Fibroblast of villous mesenchyme (primary cell): ENCODE measurements at places on chromosomes 16 and 17. TPM values are rescaled to one million over a fixed set of nuclear protein-coding genes. Genes with fewer than 3 reads are reported as not detected.

- DNase-seq, result no peak
Observed at GRCh38 chr17:31688701-31689100, 170.3 kb downstream of the COPRS start.

GRCh38 chr17:38751144-38751807 is 1.3 kb upstream of the PSMB3 start:
- DNase-seq, result no peak

The RPH3AL gene
- total RNA-seq, result 1.3 and 1.6 TPM in 2 replicates

DNA sequence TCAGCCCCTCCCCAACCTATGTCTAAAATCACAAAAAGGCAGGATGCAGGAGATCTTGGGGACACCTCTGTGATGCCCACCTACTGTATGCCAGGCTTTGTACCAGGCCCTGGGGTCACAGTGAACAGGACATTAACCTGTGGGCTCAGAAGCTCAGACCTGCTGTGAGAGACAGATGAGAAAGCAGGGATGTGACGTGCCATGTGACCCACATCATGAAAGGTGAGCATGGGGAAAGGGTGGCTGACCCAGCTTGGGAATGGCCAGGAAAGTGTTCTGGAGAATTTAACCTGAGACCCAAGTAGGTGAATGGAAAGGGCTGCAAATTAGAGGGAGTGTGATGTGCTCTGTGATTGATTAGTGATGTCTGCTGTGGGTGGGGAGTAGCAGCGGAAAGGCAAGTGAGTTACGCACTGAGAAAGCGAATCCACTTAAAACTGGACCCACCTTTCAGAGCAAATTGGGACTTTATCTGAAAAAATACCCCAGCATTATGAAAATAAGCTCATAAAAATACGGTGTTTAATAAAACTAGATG is 132.2 kb downstream of the IRF8 start:
- no peak for DNase-seq

The DHRS7C gene
- total RNA-seq, result not detected in 2 replicates

DNA sequence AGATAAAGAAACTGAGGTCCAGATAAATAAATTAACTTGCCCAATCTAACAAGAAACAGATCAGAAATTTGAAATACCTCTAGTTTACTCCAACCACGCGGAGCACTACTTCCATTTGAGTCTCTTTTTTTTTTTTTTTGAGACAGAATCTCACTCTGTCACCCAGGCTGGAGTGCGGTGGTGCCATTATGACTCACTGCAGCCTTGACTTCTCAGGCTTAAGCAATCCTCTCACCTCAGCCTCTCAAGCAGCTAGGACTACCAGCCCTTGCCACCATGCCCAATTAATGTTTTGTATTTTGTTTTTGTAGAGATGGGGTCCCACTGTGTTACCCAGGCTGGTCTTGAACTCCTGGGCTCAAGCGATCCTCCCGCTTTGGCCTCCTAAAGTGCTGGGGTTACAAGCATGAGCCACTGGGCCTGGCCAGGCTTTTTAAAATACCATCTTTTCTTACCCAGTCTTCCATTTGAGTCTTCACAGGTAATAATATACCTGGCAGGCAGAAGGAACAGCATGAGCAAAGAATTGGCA is 3.3 kb upstream of the NACA2 start:
- DNase-seq, result no peak

The ZNF286A gene
- total RNA-seq, result 42.3 and 50.6 TPM in 2 replicates

DNA sequence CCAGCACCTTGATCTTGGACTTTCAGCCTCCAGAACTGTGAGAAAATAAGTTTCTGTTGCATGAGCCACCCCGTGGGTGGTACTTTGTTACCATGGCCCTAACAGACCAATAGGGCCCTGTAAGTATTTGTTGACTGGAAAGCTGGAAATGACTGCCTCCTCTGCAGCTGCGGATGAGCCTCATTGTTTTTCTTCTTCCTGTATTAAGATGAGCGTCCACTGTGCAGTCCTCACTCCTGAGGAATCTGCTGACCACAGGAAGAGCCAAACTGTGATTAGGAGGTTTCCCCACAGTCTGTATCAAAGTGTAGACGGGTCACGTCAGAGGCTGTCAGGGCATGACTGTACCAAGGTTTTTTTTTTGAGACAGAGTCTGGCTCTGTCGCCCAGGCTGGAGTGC is 12.2 kb upstream of the AKTIP start:
- DNase-seq, result peak; percentile 66

DNA sequence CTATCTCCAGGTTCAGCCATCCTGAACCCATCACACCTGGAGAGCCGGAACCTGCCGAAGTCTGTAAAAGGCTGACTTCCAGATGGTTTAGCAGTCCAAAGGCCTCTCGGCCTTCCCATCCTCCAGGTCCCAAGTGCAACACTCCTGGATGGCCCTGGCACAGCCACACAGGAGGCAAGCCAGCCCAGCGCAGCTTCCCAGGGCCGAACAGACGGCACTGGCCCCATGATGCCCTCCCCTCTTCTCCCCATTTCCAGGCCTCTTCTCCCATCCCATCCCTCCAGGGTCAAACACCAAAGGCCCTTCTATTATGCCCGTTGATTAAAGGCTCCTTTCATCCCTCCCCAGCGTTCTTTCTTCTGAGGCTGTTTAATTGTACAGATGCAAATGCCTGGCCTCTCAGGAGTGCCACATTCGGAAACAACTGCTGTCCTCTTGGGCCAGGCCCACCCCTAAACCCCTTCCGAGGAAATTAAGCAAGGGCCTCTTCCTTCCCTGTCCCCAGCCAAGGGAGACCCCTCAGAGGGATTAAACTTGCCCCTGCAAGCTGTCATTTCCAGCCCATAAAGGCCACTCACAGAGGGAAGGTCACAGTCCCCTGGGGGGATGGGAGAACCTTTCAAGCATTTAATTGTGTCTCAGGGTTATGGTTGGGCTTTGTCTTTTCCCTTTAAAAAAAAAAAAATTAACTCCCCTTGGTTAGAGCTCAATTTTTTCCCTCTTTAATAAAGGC is 30.8 kb downstream of the AXIN2 start:
- no peak for DNase-seq

- DNase-seq, result no peak
Observed at GRCh38 chr16:70254180-70254964, 2.6 kb upstream of the EXOSC6 start.

The ZNF597 gene
- 3.2 and 5.2 TPM in 2 replicates for total RNA-seq

The SYT17 gene
- under 0.01 TPM in 2 replicates for total RNA-seq

The RASD1 gene
- total RNA-seq, result 0.64 and 0.86 TPM in 2 replicates

The AGRP gene
- total RNA-seq, result not detected in 2 replicates

GRCh38 chr17:19384723-19385391 is 2.1 kb downstream of the MFAP4 start:
- DNase-seq, result peak; percentile 97

- peak; percentile 15 for DNase-seq
Observed at GRCh38 chr17:56478836-56479447, 114.6 kb upstream of the NOG start.

The RPL26 gene
- total RNA-seq, result 2,045 and 2,110 TPM in 2 replicates

DNA sequence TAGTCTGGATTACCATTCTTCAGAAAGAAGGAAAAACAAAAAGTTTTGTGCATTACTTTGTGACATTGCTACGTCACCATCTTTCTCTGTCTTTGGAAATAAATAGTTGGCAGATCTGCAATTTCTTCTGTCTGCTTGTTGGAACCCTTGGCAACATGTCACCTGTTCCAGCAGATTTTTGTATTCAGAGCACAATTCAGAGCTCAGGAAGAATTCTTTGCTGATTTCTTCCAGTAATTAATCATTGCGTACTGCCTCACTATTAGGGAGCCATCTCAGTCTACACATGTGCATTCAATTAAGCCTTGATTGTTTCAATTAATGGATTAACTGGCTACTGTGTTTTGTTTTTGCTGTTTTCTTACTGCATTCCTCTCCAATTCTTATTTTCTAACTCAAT is 467.2 kb downstream of the CDH8 start:
- DNase-seq, result no peak

- DNase-seq, result no peak
Observed at GRCh38 chr17:82447876-82448275, 2.7 kb downstream of the CYBC1 start.

DNA sequence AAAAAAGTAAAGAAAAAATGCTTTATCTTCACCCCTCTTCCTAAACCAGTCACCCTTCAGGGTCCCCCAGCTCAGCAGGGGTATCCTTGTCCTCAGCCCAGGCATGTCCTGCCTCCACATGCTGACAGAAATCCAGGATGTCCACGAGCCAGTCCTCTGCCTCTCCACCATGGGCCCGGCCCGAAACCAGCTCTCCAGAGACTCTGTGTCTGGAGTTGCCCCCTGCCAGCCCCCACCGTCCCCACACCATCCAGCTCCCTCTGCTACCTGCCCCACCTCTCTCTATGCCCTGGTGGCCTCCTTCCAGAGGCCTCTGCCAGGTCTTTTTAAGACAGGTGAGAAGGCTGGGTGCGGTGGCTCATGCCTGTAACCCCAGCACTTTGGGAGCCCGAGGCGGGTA is 66.4 kb upstream of the PLCG2 start:
- DNase-seq, result no peak

GRCh38 chr17:44115585-44116415 is 7.6 kb downstream of the HDAC5 start:
- DNase-seq, result peak; percentile 53

DNA sequence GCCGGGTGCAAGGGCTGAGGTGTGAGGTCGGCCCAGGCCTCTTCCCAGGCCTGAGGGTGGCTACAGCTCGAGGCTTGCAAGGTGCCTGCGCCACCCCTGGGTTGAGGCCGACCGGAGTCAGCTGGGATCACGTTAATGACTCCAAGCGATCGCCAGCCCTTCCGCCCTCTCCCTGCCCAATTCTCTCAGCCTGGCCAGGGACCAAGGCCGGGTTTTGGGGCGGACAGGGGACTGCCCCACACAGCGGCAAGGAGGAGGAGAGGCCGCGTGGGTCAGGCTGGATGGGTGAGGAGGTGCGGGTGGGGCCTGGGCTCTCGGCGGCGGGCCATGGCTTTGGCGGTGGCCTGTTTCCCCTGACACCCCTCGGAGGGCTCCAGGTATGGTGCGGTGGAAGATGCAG is 3.2 kb upstream of the WDR24 start:
- no peak for DNase-seq

The GAS2L2 gene
- total RNA-seq, result not detected in 2 replicates

DNA sequence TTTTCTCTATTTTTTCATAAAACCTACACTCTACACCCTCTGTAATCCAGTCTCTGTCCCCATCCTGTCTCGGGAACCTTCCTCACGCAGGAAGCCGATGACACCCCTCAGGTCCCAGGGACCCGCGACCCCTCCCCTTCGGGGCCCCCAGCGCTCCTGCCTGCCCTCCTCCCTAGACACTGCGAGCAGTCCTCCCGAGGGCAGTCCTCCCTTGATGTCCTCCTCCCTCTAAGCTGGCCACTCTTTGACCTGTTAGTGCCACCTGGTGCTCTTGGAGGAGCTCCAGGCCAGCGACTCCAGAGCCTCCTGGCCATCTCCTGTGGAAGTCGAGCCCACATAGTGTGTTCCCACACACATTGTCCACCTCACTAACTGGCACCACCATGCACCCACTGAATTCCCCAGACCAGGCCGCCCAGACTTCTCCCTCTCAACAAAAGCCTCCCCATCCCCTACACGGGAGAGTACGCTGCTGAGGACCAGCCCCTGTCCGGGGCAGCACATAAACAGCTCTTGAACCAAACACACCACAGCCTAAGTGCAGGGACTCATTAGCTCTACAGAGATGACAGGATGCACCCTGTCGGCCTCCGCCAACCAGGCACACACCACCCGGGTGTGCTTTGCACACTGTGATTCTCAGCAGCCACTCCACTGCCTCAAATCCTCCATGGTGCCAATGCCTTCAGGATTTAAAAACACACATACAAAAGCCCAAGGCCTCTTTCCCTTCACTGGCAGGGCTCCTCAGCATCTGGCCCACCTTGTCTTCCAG is 9.3 kb downstream of the OSBPL7 start:
- no peak for DNase-seq

The NXPH3 gene
- total RNA-seq, result 0.43 and 0.97 TPM in 2 replicates

DNA sequence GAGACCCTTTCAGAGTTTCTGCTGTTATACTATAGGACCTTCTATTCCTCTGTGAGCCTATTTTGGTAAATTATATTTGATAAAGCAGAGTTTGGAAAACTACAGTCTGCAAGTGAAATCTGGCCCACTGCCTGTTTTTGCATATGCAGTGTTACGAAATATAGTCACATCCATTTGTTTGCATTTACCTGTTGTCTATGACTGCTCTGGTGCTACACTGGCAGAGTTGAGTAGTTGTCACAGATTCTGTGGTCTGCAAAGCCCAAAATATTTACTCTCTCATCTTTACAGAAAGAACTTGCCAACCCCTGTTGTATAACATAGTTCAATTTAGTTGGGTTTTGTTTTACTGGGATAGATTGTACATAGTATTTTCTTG is 42.3 kb downstream of the TNRC6A start:
- peak; percentile 37 for DNase-seq

DNA sequence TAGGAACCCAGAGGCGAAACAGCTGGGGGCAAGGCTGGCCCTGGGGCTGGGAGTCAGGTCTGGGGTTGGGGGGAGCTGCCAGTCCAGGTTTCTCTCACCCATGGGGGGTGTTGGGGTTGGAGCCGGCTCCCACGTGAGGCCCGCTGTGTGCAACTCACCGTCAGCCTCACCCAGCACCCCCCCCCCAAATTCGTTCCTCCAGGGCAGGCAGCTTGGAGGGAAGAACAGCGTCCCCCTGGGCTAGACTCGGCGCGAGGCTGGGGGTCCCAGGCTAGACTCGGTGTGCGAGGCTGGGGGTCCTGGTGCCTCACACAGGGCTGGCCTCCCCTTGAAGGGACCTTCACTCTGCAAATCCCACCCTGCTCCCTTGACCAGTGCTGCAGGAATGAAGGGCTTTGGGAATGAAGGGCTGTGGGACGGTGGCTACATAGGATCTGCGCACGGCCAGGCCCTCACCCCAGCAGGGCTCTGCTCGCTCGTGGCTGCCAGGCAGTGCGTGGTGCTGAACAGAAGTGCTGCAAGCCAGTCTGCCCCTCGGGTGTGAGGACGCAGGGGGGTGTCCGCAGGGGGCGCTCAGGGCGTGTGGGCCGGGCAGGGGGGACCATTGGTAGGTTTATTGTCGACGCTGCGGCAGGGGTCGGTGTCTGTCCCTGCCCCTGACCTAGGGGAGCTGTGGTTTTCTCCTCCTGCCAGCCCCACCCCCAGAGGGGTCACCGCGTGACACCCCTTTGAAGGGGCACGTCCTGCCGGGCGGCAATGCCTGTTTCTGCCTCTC is 74.7 kb downstream of the KLHDC4 start:
- no peak for DNase-seq

DNA sequence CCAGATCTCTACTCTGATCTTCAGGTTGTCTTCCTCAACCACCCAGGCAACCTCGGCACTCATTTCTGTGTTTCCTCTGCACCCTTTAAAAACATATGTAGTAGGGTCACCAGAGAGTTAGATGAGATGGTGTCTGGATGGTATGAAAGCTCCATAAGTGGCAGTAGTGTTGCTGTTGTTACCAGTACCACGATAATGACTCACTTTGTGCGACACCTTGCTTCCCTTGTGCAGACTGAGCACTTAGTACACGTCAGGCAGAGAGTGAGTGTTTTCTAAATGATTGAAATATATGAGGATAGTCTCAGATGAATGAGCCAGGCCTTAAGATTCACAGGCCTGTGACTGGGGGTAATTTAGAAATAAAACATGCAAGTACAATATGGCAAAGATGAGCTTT is 188.7 kb downstream of the MAF start:
- DNase-seq, result no peak

GRCh38 chr17:60473788-60474187 is 51.5 kb downstream of the CHCT1 start:
- no peak for DNase-seq

- no peak for DNase-seq
Observed at GRCh38 chr17:29077320-29077719, 34.4 kb downstream of the PIPOX start.

GRCh38 chr16:11240636-11241473 is 15.1 kb downstream of the SOCS1 start:
- DNase-seq, result no peak
